ENCODE measurements at places on chromosomes 7 and 10. TPM values are rescaled to one million over a fixed set of nuclear protein-coding genes. Genes with fewer than 3 reads are reported as not detected.

The CFAP69 gene
- total RNA-seq: 9.2 TPM

DNA sequence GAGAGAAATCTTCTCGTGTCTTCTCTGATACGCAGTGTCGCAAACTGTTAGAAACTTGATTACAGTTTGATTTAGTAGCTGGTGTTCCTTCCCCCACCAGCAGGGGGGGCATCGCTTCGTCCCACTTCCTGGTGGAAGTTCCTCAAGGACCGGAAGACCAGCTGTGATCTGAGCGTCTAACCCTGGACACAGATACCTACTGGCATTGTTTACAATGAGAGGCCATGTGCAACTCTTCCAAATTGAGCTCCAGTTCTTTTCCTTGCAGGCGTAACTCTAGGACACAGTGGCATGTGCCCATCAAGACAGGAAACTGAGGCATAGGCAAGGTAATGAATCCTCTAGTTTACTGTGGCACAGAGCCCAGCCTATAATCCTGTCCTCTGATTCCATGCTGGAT, 219.0 kb downstream of the CCDC3 start:
- DNase-seq: peak; percentile 39

- DNase-seq: no peak
Observed at GRCh38 chr7:98323597-98324322, 42.3 kb downstream of the BRI3 start.

- DNase-seq: no peak
Observed at GRCh38 chr10:63260860-63261251, 127.7 kb downstream of the NRBF2 start.

DNA sequence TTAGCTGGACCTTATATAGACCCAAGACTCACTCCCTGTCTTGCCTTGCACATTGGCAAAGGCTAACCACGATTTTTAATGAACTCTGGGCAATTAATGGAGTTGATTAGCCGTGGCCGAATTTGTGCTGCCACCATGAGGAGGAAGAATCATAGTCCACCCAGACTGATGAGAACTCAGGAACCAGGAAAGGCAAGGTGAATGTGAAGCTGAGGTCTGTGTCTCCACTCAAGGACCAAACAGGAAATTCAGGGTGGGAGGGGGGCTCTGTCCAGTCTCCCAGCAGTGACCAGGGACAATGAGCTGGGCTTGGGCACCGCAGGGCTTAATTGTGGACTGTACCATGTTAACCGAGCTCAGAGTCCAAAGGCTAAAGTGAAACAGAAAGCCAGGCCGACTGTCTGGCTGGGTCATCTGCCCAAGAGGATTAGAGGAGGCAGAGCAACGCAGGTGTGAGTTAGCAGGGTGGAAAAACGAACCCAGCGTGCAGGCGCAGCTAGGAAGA, 127.0 kb upstream of the JCAD start:
- peak; percentile 69 for DNase-seq
